ENCODE measurements at places on chromosomes 16 and 17.

GRCh38 chr16:86396422-86396821 lies 113.9 kb upstream of the FOXF1 start:
- DNase-seq = no peak

DNA sequence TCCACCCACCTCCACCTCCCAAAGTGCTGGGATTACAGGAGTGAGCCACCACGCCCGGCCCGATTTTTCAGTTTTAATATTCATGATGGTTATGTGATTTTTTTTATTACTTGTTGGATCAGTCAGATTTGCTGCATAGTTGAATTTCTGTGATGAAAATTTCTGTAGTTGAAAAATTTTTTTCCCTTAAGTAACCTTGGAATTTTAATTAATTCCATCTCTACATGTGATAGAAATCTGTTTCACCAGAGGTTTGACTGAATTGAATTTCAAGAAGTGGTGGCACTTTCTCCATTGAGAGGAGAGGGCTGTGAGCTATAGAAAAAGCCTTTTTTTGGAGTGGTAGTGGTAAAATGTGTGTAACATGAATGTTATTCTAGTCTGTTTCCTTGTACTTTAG lies 24.7 kb downstream of the WIPF2 start:
- DNase-seq = no peak

GRCh38 chr16:79798416-79799053 lies 198.0 kb upstream of the MAF start:
- DNase-seq = no peak

DNA sequence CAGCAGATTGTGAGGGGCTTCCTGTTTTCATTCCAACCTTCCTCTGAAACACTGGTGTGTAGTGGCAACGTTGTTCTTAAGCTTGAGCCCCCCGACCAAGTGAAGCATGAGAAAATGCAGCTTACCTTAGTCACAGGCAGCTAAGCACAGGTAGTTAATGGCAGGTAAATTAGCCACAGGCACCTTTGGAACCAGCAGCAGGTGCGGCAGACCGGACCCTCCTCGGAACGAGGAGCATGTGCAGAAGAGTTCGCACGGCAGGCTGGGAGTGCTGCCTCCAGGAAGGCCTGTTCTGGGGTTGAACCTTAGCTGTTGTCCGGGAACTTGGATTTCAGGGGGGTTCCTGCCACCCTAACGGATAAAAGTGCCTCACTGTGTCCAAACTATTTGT lies 7.2 kb upstream of the IRF8 start:
- no peak for DNase-seq

DNA sequence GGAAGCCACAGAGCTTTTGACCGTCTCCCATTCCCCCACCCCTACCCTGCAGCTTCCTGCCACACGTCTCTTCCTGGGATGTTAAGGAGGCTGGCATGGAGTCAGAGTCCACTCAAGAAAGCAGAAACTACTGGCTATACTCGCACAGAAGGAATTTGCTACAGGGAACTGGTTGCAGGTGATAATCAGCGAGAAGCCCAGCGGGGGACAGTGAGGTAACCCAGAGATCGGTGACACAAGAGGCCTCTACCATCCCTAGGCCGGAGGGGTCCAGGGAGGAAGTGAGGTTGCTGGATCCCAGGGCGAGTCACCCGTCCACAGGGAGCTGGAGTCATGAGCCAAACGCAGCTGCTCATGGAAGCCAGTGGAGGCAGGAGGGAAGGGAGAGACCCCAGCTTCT lies 93.7 kb downstream of the SDK2 start:
- no peak for DNase-seq
